GM12892 (cell line): ENCODE measurements at places on chromosomes 3 and 15.

DNA sequence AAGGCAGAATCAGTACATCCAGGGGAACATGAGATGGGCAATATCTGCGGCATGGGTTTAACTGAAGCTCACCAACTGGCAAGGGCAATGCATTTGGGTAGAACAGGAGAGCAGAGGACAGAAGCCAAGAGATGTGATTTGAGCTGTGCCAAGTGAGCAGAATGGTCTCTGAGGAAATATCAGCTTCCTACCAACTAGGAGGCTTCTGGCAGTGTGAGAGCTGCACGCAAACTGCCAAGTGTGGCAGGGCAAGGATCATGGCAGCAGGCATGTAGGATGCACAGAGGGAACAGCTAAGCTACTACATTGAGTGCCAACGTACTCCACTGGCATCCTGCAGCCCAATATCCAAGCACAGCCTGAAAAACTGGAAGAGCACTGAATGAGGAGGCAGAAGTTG, 1036.5 kb downstream of the TUSC7 start:
- no peak for DNase-seq

DNA sequence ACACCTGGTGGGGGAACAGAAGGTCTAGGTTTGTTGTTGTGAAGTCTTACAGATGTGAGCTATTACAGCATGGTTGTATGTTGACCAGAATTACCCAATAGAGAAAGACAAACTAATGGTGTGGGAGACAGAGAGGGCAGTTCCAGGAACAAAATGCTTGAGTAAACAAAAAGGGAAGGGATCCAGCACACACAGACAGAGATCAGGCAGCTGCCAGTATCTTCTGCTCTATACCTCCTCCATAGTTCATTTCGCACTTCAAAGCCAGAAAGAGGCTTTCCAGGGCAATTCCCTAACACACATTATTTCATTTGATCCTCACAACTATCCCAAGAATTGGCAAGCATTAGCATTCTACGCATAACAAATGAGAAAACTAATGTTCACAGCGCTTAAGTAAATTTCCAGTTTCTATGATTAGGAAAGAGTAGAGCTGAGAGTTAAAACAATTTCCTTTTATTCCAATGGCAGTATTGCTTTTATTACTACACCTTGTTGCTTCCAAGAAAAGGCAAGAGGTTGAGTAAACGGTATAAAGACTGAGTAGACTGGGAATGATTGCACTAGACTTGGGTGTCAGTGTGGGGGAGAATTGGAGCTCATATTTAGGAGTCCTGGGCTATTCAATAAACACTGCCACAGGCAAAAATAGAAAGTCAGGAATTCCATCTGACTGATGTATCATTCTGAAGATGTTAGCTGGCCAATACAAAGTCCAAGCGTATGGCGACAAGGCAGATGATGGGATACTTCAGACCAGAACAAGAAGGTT, 39.7 kb upstream of the ZNF280D start:
- DNase-seq, result no peak

- no peak for DNase-seq
These were observed 1216.2 kb downstream of the ROBO2 start for GRCh38 chr3:78256123-78256522.

- DNase-seq, result no peak
These were observed 27.5 kb upstream of the ACKR4 start for GRCh38 chr3:132569580-132569979.

DNA sequence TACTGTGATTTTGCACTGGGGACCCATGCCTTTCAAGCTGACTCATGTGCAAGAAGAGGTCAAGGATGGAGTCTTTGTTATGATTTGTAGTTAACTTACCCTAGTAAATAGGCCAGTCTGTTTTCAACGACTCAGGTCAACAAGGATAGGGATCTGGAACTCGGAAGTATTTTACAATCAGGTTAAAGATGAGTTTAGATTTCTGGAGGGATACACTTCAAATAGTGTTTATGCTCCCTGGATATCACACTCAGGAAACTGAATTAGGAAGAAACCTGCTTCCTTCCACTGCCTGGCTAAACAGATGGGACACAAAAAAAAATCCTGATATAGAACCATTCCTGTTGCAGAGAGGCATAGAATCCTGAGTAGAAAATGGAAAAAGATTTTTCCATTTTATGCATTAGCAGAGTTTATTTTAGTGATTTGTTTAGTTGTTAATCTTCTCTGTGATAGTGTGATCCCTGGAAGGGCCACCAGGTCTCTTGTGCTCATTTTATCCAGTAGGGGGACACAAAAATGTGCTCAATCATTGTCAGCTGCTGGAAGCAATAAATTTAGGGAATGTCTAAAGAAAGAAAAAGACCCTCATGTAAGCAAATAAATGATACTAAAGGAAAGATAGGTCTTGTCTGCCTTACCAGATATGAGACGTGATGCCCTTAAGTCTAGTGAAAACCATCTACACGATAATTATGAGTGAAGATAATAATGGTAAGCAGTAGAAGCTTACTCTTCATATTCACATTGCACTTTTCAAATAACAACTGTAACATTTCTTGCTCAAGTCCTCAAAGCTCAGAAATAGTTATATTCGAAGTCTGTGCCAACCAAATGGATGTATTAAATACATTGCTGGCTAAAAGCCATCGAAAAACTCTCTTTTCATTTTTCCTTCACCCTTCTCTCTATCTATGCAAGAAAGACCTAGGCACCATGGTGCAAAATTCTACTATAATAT, 452.1 kb upstream of the KCNMB2 start:
- DNase-seq, result no peak

DNA sequence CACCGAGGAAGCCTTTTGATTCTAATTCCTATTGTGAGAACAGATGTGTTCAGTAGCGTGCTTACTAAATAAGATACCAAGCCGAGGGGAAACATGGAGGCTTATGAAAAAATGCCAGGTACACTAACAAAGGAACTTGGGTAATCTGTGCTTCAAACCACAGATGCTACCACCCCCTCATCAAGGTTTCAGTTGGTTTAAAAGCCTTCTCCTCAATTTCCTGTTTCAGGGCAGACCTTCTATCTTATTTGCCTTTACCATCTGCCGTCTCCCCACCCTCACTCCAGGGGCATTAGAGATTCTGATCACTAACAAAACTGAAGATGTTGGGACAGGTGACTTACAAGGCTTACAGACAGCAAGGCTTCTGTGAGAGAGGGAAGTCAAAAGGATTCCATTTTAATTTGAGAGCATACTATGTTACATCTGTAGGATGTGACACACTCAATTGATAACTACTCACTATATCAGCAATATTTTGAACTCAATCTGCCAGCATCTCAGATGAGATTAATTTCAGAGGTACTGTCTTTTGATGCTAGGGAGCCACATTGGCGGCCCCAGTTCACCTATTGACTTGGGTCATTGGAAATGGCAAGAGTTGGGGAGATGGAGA, 60.6 kb upstream of the PLCL2 start:
- no peak for DNase-seq

DNA sequence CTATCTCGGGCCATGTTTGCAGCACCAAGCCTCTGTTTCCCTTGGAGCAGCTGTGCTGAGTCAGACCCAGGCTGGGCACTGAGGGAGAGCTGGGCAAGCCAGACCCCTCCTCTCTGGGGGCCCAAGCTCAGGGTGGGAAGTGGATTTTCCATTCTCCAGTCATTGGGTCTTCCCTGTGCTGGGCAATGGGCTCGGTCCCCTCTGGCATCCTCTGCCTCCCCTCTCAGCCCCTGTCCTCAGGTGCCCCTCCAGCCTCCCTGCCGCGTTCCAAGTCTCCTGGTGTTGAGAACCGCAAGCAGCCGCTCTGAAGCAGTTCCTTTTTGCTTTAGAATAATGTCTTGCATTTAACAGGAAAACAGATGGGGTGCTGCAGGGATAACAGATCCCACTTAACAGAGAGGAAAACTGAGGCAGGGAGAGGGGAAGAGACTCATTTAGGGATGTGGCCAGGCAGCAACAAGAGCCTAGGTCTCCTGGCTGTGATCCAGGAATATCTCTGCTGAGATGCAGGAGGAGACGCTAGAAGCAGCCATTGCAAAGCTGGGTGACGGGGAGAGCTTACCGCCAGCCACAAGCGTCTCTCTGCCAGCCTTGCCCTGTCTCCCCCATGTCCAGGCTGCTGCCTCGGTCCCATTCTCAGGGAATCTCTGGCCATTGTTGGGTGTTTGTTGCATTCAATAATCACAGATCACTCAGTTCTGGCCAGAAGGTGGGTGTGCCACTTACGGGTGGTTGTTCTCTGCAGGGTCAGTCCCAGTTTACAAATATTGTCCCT, 1.2 kb downstream of the RHO start:
- DNase-seq, result no peak

DNA sequence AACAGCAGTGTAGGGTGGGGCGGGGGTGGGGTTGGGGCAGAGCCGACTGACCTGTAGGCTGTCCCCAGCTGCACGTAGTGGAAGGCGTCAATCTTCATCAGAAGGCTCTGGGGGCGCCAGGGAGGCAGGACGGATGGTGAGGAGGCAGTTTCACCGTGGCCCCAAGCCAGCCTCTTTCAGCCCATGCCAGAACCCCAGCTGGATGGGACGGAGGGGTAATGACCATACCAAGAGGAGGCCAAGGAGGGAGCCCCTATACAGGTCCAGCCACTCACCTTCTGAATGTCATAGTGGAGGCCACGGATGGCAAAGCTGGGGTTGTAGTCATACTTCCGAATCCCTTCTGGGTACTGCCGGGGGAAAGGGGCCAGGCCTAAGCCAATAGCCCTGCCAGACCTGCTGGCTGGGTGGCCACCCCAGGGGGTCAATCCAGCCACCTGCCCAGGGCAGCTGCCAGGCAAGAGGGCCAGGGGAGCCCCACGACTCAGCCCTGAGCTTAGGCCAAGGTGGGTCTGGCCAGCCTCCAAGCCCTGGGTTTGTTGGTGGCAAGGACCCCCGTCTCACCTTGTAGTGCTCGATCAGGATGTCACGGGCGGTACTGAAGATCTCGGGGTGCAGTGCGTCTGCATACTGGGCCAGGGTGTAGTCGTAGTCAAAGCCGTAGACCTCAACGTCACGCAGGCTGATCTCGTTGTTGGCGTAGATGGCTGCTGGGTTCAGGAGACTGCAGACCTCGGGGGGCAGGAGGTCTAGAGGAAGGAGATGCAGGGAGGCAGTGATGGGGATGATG, 4.9 kb downstream of the NT5DC2 start:
- DNase-seq, result no peak

- DNase-seq, result no peak
These were observed 115.6 kb downstream of the CHDH start for GRCh38 chr3:53730576-53730975.

- no peak for DNase-seq
These were observed 335.2 kb upstream of the TRIM42 start for GRCh38 chr3:140342668-140343067.

DNA sequence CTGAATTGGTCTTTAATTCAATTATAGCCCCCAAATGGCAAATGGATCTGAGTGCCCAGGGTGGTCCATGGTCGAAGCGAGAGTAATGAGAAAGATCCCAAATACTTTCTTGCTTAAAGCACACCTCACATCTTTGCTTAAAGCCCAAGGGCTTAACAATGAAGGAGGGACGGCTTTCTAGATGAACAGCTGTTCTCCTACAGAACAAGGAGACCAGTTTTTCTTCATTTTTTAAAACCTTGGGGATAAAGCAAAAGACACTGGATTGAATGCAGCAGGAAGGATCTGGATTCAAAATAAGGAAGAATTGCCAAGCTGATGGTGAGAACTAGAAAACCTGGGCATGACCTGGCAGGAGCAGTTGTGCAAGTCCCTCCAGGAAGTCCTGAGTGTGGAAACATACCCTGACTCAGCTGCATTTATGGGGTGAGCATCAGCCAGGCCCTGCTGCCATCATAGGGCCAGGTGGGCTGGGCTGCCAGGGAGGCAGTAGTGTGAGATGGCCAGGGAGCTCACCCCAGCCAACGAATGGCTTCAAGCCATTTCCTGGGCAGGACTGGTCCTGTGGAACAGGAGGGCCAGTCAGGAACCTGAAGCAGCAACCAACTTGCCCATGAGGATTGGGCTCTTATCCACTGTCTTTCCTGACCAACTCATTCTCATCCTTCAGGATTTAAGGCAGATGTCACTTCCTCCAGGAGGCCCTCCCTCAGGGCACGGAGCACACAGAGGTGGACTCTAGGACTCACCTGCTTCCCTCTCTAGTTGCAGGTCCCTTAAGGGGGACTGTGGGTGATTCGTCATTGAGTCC, 18.4 kb upstream of the RHCG start:
- DNase-seq, result no peak

DNA sequence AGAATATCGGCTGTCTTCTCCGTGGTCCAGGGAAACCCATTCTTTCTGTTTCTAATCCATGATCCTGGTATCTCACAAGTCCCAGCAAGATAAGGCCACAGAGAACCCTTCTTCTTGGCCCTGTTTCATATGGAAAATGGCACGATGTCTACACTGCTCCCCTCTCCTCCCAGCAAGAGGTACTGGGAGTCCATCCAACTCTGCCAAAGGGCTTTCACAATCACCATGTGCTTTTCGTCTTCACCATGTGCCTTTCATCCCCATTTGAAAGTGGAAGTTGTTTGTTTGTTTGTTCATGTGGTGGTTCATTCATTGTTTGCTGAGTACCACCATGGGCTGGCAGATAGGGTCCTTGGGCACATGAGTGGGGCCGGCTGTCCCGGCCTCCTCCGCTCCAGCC, 5.5 kb downstream of the ITIH3 start:
- DNase-seq, result no peak
